MV-4-11 (cell line): ENCODE measurements at places on chromosomes 12 and 14.

DNA sequence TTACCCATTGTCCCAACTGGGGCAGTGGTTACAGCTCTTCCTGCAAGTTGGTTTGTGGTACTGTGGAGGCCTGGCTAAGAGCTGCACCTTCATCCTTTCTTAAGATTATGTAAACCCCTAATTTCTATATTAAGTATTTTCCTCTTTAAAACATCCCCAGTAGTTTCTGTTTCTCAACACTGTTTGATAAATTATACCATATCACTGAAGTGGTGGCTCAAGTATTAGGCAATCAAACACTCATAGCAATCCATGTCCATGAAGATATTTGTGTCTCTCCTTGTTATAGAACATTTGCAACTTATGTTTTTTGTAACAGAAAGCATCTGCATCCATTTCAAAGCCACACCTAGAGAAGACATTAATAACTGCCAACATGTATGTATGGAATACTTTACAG is 31.8 kb downstream of the ATXN3 start:
- DNase-seq: peak; percentile 90

DNA sequence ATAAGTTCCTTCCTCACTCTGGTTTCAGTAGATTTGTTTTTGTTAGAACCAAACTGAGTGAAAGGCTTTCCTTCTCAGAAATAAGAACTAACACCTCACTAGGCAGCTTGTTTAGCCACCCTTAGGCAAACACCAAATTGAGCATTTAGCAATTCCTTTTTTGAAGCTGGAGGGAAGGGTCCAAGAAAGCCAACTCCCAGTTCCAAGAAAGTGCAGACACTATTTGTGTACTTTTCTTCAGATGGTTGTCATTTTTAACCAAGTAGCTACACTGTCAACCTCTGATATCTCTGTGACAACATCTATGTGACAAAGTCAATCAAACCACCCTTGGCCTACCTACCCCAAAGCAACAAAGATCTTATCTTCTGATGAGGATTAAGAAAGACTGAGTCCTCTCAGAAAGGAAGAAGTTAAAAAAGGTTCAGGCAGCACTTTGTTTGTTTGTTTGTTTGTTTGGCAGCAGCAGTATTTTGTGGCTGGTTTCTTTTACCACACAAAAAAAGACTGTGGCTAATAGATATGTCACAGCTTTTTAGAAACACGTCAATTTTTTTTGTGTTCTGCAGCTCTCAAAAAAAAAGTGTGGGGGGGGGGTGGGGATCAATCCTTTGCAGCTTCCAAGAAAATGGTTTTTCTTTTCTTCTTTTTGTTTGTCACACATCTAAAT is 203.8 kb downstream of the CRADD start:
- no peak for DNase-seq

- no peak for DNase-seq
Measured at GRCh38 chr12:76634133-76634532, 74.6 kb upstream of the OSBPL8 start.

DNA sequence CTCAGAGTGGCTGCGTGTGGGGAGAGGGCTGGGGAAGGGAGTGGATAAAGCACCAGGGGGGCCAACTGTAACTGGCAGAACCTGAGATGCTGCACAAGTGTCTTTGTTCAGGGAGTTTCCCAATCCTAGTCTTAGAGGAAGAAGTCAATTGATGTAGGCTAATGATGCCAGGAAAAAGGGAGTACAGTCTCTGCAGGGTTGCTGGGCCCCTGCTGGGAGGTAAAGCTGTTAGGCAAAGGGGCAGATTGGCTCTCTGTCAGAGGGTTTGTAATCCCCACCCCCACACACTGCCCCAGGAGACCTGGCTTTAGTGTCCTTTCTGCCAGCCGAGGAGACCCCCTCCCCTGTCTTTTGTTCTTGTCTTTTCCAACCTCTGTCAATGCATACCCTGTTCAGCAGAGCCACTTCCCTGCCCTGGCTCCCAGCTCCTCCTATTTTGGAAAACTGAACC is 178.4 kb downstream of the KCNA5 start:
- DNase-seq: no peak

DNA sequence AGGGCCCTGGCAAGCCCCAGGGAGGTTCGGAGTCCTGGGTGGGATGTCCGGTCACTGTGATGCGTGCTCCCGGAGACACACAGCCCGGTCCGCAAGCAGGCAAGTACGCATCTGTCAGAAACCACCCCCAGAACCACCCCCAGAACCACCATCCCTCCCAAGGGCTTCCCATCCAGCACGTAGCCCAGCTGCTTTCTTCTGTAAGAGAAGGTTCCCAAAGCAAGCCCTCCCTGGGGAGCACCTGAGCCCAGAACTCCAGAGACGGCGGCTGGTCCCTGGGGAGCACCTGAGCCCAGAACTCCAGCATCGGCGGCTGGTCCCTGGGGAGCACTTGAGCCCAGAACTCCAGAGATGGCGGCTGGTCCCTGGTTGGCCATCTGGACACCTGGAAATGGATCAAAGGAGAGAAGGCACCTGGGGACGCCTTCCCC is 2.6 kb upstream of the FBRSL1 start:
- DNase-seq: no peak

DNA sequence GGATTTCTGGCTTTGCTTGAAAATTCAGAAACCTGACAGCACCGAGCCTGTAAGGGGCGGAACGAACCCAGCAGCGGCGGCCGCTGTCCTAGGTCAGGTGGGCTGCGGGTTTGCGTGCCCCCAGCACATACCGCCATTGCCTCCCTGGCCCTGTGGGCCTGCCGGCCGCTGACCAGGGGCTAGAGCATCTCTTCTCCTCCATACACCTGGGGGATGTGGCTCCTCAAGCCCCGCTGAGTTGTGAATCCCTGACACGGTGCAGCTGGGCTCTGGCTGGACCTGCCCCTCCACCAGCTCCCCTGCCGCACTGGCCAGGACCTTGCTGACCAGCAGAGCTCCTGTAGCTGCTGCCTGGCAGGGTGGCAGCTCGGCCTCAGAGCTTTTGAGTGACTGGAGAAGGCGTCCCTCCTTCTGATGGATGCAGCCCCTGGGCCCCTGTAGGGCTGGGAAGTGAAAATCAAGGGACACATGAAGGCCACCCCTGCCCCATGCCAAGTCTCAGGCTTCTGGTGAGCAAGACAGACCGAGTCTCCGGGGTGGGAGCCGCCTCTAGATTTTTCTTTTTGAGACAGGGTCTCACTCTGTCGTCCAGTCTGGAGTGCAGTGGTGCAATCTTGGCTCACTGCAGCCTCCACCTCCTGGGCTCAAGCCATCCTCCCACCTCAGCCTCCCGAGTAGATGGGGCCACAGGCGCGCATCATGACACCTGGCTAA is 184.9 kb upstream of the SFSWAP start:
- DNase-seq: no peak
